Cerebellum (tissue), 4 donors: ENCODE measurements at places on chromosomes 7 and 10. TPM values are rescaled to one million over a fixed set of nuclear protein-coding genes. Genes with fewer than 3 reads are reported as not detected.

NEUROG3 gene
- total RNA-seq = not detected

- DNase-seq = no peak
Measured at GRCh38 chr7:38822549-38822948, 86.4 kb downstream of the VPS41 start.

DNA sequence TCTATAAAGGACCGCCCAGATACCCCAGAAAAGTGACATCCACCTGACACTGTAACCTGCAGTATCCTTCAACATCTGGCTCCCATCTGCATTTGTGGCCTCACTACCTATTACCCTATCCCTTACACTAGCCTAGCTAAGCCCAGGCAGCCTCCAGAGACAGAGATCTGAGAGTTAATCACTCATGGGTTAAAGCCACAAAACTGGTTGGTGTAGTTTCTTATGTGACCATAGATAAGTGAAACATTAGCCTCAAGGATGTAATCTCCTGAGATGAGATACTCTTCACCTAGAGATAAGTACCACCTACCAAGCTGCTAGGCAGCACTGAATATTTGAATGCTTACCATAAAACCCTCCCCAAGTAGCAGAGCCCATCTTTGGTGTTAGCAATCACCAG is 35.4 kb downstream of the CTTNBP2 start:
- DNase-seq = no peak

GRCh38 chr10:88226071-88226659 is 357.0 kb downstream of the RNLS start:
- no peak for DNase-seq

DNA sequence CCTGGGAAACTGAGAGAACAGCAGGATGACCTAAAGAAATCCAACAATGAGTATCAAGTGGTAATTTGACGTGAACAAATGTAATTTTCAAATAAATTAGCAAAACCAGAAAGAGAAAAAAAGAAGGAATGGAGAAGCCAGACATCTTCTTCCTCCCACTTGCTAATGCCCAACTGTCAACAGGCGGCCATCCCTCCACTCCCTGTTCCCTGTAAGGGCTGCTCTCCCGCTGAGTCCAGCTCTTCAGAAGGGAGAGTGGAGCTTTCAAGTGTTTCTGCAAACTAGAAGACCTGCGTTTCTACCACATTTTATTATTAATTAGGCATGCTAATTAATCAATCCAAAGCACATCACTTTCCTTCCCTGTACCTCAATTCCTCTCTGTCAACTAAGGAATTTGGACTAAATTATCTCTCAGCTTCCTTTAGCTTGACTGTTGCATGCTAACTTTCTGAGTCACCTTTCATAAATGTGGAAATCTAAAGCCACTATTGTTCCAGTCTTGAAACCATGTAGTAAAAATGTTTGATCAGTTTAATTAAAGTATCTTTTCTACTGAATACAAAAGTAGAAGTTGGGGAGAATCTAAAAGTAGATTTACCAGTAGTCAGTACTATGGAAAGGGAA is 48.4 kb upstream of the CUL1 start:
- DNase-seq = no peak

DNA sequence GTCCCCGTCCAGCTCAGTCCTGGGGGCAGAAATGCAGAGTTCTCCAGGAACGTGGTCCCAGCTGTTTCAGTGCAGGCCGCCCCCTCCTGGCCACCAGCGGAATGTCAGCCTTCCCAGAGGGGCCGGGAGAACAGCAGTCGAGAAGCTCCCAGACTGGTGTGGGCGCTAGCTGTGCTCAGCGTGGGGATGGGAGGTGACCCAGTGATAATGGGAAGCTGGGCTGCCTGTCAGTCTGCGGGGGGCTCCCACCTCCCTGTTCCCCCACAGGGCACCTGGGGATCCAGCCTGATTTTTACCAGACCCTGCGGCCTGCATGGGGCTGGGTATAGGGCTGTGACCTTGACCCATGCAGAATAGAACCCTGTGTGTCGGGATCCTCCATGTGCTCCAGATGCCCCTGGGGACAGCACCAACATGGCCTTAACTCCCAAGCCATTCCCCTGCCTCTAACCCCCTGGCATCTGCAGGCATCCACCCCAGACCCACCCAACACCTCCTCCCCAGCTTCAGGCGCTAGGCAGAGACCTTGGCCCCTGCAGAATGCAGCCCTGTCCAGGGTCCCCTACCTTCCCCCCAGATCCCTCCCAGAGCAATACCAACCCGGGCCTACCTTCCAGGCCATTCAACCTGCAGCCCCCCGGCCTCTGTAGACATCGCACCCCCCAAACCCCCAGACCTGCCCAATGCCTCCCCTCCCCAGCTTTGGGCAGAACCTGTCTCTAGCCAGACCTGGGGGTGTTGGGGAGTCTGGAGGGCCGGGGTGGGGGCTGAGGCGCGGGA is 880 bp upstream of the ELN start:
- peak; percentile 77 for DNase-seq
